ENCODE measurements at places on chromosomes 12 and 14. TPM values are rescaled to one million over a fixed set of nuclear protein-coding genes. Genes with fewer than 3 reads are reported as not detected.

DNA sequence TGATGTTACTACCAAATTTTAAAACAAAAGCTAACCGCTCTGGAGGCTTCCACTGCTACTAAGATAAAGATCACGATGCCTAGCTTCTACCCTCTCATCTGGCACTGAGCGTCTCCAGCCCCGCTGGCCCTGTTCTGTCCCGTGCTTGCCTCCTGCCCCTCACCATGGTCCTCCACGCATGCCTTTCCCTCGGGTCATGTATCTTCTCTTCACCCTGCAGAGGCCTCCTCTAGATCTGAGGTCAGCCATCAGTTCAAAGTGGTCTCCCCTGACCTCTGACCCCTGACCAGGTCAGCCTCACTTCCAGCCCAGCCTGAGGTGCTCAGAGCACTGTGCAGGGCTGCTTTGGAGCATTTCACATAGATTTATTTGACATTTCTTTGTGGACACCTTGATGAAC is 28.3 kb downstream of the ZNF664 start:
- DNase-seq, result no peak

DNA sequence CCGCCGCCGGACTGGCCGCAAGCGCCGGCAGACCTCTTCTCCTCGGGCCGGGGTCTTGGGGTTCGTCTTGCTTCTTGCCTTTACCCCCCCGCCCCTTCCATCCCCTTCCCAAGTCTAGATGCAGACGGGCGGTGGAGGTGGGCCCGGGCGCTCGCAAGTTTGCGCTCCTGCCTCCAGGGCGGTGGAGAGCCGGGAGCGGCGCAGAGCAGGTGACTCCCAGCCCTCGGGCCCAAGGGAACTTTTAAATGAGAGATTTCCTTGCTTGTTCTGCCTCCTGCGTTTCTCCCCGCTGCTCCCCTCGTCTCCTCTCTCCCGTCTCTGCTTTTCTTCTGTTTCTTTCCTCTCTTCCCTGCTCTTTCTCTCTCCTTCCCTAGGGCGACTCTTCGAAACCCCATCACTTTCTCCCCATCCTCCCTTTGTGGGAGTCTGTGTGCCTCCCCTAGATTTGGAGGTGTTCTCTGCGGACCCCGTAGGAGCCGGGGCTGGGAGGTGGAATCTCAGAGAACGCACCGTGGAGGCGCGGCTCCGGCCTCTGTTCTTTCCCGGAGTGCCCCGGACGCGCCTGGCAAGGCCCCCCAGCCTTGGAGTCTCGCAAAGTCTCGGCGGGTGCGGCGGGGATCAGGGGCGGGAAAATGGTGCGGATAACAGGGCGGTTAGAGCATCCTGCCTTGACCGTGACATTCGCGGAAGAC is 114.7 kb upstream of the MYL2 start:
- DNase-seq, result no peak

DNA sequence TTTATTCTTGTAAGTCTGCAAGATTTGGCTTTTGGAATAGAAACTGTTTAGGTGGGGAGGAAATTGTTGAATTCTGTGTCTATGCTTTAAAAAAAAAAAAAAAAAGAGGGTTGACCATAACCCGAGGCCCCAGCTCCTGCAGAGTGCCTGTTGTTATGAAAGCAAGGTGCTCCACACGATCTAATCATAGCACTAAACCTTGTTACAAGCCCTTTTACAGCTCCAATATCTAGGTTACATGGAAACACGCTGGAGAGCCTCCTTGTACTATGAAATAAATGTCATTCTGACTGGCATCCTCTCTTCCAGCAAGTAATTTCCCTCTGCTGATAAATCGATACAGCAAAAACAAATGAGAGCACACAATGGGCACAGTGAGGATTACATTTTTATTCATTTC is 303.1 kb upstream of the SOX5 start:
- no peak for DNase-seq

GRCh38 chr12:121898287-121898686 is 9.7 kb downstream of the PSMD9 start:
- DNase-seq, result no peak

DNA sequence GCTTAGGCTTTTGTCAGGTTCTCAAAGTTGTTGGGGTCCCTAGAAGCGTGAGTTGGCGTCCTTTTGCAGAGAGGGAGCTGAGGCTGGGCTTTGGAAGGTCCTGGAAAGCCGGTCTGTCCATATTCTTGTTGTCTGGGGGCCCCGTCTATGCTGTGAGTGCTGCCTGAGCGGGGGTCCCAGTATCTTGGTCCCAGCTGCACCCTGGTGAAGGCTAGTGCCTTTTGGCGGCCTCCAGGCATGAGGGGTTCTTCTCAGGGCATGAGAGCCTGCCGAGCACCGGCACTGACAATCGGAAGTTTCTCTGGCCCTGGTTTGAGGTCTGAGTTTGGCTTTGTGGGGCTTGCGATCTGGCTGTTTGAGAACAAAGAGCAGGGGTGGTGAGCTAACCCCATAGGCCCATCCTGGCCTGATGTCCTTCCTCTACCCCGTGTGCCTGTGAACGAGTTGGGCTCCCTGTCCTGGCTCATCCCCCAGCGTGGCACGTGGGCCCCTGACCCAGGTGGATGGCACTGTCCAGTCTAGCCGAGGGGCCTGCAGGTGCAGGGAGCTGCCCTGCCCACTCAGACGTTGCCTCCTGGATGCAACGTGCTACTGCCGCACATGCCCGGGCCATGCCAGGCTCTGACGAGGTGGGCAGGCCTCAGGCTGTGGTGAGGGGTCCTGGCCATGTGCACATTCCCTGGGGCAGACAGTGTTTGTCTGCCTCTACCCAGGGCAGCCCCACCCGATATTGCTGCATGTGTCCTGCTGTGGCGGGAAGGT is 3.9 kb downstream of the CEP170B start:
- no peak for DNase-seq

The GARIN6 gene
- not detected for total RNA-seq

The SLC10A1 gene
- total RNA-seq, result not detected

The RASAL1 gene
- not detected for total RNA-seq
